ENCODE measurements at places on chromosomes 7 and 10. TPM values are rescaled to one million over a fixed set of nuclear protein-coding genes. Genes with fewer than 3 reads are reported as not detected.

The SH2B2 gene
- 47.7 TPM for total RNA-seq

The ZKSCAN1 gene
- total RNA-seq: 97.4 TPM

The ATP6V0A4 gene
- total RNA-seq: not detected

The CH25H gene
- total RNA-seq: not detected

The MRM2 gene
- total RNA-seq: 30.7 TPM

DNA sequence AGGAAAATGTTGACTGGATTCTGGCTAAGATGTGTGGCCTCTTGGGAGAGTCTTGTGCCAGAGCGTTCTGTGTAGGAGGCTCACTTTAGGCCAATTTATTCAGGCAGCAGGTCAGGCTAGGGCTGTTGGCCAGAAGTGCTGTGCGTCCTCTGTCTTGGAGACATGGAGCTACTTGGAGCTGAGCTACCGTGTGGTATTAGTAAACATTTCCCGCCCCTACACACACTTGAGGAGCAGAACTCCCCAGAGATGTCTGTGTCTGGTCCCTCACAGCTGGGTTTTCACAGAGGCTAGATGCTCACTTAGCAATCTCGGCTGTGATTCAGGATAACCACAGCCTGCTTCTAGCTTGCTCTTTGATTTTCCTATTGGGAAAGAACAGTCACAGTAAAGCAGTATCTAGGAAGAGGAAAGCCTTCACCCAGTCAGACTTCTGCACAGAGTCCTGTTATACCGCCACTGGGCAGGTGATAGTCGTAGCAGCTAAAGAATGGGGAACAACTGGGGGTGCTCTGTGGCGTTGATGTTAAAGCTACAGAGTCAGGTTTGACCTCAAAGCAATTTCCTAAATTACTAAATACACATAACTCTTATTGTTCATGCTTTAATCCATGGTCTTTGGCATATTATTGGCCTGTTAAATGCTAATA, 86.7 kb downstream of the MDFIC start:
- H3K36me3 ChIP-seq: no peaks in the 10 kb centered on the region
- no peak overlapping the region for H3K4me3 ChIP-seq
- H3K4me1 ChIP-seq: peaks cover 19% of the 10 kb centered on the region
- H3K27me3 ChIP-seq: no peaks in the 10 kb centered on the region
- DNase-seq: peak; percentile 23
- peak overlapping the region; percentile 38 for H3K27ac ChIP-seq

GRCh38 chr10:80542053-80542452, 4.4 kb downstream of the SH2D4B start:
- peak overlapping the region; percentile 71 for H3K27ac ChIP-seq
- no peaks in the 10 kb centered on the region for H3K27me3 ChIP-seq
- DNase-seq: no peak
- no peak overlapping the region for H3K4me3 ChIP-seq
- H3K4me1 ChIP-seq: peaks cover 33% of the 10 kb centered on the region

DNA sequence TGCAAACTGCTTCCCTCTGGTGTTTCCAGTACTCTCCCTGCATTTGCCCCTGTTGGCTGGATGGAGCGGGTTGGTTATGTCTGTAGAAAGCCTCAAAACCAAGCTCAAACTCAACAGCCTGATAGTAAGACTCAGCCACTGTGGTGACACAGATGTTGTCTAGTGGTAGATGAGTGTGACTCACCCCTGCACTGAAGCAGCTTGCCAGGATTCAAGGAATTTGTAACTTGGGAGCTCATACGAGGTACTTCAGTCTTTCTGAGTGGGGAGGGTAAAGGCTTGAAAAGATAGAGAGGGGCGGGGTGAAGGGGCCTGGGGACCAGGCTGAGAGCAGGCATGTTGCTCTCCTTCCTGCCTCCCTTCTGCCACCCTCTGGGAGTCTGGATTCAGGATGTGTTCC, 22.9 kb upstream of the AQP1 start:
- no peak for DNase-seq
- no peaks in the 10 kb centered on the region for H3K27me3 ChIP-seq
- H3K36me3 ChIP-seq: no peaks in the 10 kb centered on the region
- no peak overlapping the region for H3K4me3 ChIP-seq

DNA sequence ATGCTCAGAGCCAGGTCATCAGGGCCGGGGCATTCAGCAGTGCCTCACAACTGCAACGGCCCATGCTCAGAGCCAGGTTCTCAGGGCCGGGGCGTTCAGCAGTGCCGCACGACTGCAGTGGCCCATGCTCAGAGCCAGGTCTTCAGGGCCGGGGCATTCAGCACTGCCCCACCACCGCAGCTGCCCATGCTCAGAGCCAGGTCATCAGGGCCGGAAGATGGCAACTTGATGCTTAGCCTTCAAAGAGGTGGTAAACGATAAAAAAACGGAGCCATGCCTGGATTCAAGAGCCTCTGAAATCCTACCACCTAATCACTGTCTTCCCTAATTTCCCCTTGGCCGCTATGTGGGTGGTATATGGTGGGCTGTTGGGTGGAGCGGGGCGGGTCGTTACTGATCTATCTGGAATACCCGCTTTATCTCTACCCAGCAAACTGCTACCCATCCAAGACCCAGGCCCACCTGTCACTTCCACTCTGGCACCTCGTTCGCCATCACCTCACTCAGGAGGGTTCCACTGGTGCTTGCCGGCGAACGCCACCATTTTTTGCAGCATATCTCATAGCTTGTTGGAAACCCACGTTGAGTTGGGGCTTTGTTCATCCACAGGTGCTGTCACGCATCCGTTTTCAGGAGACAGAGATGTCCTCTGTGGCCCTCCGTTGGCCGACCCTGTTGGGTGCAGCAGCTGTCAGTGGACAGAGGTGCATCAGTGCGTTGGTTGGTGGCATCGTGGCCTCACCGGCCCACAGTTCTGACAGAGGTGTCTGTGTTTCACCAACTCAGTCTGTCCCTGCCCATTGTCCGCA, 221.1 kb downstream of the EBF3 start:
- no peak for DNase-seq
- H3K36me3 ChIP-seq: no peaks in the 10 kb centered on the region
- no peak overlapping the region for H3K27ac ChIP-seq
- no peaks in the 10 kb centered on the region for H3K27me3 ChIP-seq
- peaks cover 6% of the 10 kb centered on the region for H3K4me1 ChIP-seq

DNA sequence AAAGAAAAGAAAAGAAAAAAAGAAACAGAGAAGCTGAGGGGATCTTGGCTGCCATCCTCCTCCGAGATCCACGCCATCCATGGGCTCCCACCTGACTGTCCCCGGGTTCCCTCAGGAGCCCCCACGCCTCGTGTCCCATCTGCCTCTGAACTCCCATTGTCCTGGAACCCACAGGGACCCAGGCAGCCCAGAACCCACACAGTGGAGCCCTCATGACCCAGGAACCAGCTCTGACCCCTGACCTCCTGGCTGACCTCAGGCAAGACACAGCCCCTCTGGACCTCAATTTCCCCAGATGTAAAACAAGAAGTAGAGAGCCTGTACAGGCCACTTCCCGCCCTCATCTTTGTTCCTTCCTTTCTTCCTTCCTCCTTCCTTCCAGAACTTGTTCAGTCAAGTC, 40.4 kb downstream of the RASGEF1A start:
- H3K27me3 ChIP-seq: peaks cover 35% of the 10 kb centered on the region
- peaks cover 25% of the 10 kb centered on the region for H3K4me1 ChIP-seq
- H3K36me3 ChIP-seq: no peaks in the 10 kb centered on the region
- no peak for DNase-seq
- no peak overlapping the region for H3K4me3 ChIP-seq

DNA sequence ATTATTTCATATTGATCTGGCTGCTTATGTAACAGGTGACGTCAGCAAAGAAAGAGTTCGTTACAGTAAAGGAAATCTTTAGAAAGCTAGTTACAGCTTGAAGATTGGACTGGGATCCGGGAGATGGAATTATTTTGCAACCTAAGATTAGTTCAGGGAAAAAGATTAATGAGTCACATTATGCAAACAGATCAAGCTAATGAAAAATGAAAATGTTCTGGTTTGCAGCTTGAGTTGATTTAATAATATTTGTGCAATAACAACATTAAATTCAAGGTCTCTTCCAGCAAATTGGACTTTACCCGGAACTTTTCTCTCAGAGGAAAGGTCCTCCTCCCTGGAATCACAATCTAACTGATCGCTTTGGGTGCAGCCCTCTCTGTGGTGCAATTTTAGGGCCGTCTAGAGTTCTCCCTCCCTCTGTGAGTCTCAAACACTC, 119.5 kb downstream of the OTUD1 start:
- H3K27me3 ChIP-seq: no peaks in the 10 kb centered on the region
- H3K36me3 ChIP-seq: no peaks in the 10 kb centered on the region
- H3K27ac ChIP-seq: no peak overlapping the region
- no peak overlapping the region for H3K4me3 ChIP-seq

GRCh38 chr7:115559877-115560276, 470.7 kb downstream of the TFEC start:
- no peak overlapping the region for H3K27ac ChIP-seq
- no peaks in the 10 kb centered on the region for H3K27me3 ChIP-seq
- H3K4me1 ChIP-seq: no peaks in the 10 kb centered on the region
- no peak overlapping the region for H3K4me3 ChIP-seq
- H3K36me3 ChIP-seq: no peaks in the 10 kb centered on the region
- DNase-seq: no peak

- H3K36me3 ChIP-seq: no peaks in the 10 kb centered on the region
- peaks cover 3% of the 10 kb centered on the region for H3K27me3 ChIP-seq
- H3K27ac ChIP-seq: no peak overlapping the region
- H3K4me3 ChIP-seq: no peak overlapping the region
Observed at GRCh38 chr10:78349911-78350663, 316.4 kb downstream of the RPS24 start.

GRCh38 chr7:14900051-14900450, 2.5 kb downstream of the DGKB start:
- no peaks in the 10 kb centered on the region for H3K27me3 ChIP-seq
- no peaks in the 10 kb centered on the region for H3K4me1 ChIP-seq
- H3K36me3 ChIP-seq: no peaks in the 10 kb centered on the region
- no peak overlapping the region for H3K27ac ChIP-seq
- no peak overlapping the region for H3K4me3 ChIP-seq

GRCh38 chr7:100545360-100546128, 6.5 kb downstream of the AGFG2 start:
- H3K36me3 ChIP-seq: no peaks in the 10 kb centered on the region
- H3K27me3 ChIP-seq: no peaks in the 10 kb centered on the region
- no peak overlapping the region for H3K4me3 ChIP-seq
- DNase-seq: no peak
- H3K27ac ChIP-seq: peak overlapping the region; percentile 12

- H3K36me3 ChIP-seq: no peaks in the 10 kb centered on the region
- DNase-seq: no peak
- no peak overlapping the region for H3K4me3 ChIP-seq
- no peak overlapping the region for H3K27ac ChIP-seq
- H3K27me3 ChIP-seq: no peaks in the 10 kb centered on the region
- H3K4me1 ChIP-seq: peaks cover 2% of the 10 kb centered on the region
Observed at GRCh38 chr7:134121632-134122139, 5.5 kb upstream of the LRGUK start.

- no peak for DNase-seq
- peaks cover 87% of the 10 kb centered on the region for H3K36me3 ChIP-seq
- no peak overlapping the region for H3K27ac ChIP-seq
- H3K4me3 ChIP-seq: no peak overlapping the region
Observed at GRCh38 chr7:1484569-1484968, 19.6 kb downstream of the INTS1 start.

DNA sequence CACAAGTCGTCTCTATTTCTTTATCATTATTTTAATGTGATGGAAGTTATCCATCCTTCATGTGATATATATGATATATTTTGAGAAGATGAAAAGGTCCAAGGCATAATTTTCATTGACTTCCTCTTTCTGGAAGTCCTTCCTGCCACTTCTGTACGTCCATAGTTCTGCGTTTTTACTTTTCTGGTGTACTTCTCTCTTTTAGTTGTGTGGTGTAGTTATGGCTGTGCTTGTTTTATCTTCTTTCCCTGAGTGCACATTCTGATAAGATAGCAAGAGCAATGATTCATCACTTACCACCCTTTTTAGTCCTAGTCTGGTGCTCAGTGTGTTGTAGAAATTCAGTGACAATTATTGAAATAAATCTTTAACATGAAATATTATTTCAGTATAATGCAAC, 231.3 kb upstream of the FERD3L start:
- H3K36me3 ChIP-seq: no peaks in the 10 kb centered on the region
- H3K27me3 ChIP-seq: no peaks in the 10 kb centered on the region
- no peak overlapping the region for H3K4me3 ChIP-seq

DNA sequence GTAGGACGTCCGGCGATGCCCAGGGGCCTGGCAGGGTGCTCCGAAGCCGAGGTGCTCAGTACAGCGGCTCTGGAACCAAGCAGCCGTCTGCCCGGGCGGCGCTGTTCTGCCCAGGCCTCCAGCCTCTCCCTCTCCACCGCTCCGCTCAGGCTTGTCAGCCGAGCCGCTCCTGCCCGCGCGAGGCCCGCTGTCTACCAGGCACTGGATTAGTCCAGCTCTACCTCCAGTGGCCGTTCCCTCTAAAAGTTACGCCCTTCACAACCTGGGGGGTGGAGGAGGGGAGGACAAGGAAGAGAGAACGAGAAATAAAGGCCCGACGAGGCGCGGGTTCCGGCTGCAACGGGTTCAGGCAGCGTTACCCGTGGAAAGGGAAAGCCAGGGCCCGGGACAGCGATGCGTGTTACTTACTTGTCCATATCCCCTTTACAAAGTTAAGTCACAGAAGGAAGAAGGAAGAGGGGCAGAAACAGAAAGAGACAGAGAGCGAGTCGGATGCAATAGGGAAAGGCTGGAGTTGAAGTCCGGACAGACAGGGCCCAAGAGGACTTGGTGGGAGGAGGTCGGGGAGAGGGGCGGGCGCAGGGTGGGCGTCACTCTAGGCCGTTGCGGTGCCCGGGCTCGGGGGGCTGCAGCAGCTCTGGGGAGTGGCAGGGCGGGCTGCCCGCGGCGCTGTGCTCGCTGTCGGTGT, 2.8 kb downstream of the SP8 start:
- DNase-seq: peak; percentile 47
- H3K4me1 ChIP-seq: peaks cover 29% of the 10 kb centered on the region
- H3K36me3 ChIP-seq: no peaks in the 10 kb centered on the region
